Activated T-cell treated with anti-CD3 and anti-CD28 coated beads, Interleukin-2, amount 50 U/mL, for 72 hours (primary cell): ENCODE measurements at places on chromosomes 16 and 17. TPM values are rescaled to one million over a fixed set of nuclear protein-coding genes. Genes with fewer than 3 reads are reported as not detected.

WNT9B gene
- total RNA-seq, result not detected

CFAP119 gene
- total RNA-seq, result 4.7 TPM

ZNF385C gene
- 1.6 TPM for total RNA-seq

KRTAP3-2 gene
- total RNA-seq, result not detected

HLF gene
- total RNA-seq, result 23.9 TPM

TOX3 gene
- not detected for total RNA-seq

FBXW10 gene
- total RNA-seq, result 0.07 TPM

PRSS8 gene
- total RNA-seq, result not detected

KRT33A gene
- total RNA-seq, result not detected

C16orf92 gene
- total RNA-seq, result not detected
